SHP77 (cell line): ENCODE measurements at places on chromosomes 1 and 21.
A peak's percentile ranks its signal among the peaks of the same experiment; 100 is the strongest.

GRCh38 chr1:205616563-205617293 lies 15.1 kb downstream of the ELK4 start:
- DNase-seq, result no peak

DNA sequence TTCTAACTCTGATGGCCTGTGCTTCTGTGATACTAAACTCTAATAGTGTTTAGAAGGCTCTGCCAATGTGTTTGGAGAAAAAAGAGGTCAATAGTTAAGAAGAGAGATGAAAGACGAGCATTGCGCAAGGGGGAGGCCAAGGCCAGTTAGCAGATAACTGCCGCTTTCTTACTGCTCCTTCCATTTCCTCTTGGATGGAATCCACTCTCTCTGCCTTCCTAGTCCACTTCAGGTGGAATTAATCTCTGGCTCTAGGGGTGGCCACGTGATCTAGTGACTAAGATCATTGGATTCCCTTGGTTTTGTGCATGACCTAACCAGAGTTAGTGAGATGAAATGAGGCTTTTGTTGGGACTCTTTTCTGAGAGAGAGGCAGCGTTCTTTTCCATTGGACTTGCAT lies 148.3 kb downstream of the ACTL8 start:
- DNase-seq, result no peak

- DNase-seq, result peak; percentile 34
Observed at GRCh38 chr1:168469690-168470089, 74.1 kb downstream of the XCL2 start.

GRCh38 chr1:15707239-15707925 lies 23.3 kb downstream of the PLEKHM2 start:
- DNase-seq, result no peak

DNA sequence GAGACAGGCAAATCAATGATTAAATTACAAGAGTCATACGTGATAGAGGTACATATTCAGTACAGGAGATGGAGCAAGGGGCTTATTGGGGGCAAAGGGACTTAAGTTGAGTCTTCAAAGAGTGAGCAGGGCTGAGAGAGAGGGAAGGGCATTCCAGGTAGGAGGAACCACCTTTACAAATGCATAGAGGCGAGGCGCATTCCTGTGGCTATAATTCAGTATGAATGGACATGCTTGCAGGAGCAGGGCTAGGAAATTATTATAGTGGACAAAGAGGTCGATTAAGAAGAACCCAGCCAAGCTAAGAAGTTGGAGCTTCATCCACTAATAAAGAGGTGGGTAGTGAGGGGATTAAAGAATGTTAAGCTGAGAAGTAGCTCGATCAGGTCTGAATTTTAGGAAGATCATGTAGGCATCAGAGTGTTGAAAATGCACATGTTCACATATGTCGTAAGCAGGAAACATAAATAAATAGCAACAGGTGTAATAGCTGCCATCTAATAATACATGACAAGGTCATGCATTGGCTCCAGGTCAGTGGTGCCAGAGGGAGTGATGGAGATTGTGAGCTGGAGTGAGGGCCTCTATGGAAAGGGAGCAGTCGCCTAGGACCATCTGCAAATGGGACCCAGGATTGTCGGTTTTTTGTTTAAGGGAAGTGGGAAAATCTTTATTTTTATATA lies 12.0 kb upstream of the HNRNPU start:
- no peak for DNase-seq
